Activated CD4-positive, CD25-positive, alpha-beta regulatory T cell (primary cell): ENCODE measurements at places on chromosomes 7 and 10.

DNA sequence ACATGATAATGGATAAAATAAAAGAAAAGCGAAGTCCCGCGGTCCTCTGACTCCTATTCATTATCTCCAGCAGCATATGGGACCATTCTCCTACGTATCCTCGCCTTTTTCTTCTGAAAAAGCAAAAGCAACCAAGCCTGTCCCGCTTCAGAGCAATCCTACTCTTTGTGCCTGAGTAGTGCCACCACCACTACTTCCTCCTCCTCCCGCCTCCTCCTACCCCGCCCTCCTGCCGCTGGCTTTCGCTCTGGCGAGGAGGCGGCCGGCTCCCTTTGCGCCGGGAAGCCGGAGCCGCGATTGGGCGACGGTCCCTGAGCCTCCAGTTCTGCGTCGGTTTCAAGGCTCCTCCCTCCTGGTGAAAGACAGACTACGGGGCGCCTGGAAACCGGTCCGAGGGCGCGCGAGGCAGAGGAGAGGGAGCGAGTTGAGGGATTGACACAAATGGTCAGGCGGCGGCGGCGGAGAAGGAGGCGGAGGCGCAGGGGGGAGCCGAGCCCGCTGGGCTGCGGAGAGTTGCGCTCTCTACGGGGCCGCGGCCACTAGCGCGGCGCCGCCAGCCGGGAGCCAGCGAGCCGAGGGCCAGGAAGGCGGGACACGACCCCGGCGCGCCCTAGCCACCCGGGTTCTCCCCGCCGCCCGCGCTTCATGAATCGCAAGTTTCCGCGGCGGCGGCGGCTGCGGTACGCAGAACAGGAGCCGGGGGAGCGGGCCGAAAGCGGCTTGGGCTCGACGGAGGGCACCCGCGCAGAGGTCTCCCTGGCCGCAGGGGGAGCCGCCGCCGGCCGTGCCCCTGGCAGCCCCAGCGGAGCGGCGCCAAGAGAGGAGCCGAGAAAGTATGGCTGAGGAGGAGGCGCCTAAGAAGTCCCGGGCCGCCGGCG is at the start of gene FZD1:
Gene FZD1 (plus strand): TSS at position 388 of the 878 bp plus-strand sequence. CDS start 448 bp downstream, at position 836.
- DNase-seq, result no peak

- no peak for DNase-seq
Observed at GRCh38 chr7:40419806-40420205, 285.0 kb downstream of the SUGCT start.

DNA sequence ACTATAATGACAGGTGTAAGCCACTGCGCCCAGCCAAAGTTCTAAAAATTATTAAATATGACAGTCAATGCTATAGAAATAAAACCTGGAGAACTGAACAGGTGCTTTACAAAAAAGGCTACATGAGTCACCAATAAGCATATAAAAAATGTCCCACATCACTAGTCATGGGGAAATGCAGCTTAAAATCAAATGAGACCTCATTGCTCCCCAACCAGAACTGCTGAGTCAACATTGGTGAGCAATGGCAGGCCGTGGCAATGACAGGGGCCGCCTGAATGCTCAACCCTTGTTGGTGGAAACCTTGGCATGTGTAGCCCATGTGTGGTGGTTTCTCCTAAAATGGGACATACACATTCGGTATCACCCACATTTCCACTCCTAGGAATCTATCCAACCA is 352.3 kb upstream of the KLF6 start:
- no peak for DNase-seq

DNA sequence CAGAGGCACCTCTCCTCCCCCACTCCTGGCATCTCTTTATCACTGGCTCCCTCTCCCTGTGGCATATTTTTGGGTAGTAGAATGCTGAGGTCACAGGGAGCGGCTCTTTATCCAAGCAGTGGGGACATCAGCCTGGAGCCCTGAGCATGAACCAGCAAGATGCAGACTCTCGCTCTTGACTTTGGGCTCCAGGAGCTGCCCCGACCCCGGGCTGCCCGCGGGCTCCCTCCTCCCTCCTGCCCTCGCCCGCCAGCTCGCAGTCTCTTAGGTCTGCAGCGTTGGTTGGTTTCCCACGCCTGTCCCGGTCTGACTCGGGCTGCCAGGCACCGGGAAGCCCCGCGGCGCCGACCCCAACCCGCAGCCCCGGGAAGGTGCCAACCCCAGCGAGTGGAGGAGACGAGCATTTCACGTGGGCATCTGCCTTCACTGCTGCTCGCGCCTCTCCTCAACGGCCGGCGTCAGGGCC is 1.3 kb downstream of the INSYN2A start:
- DNase-seq, result no peak

- DNase-seq, result no peak
Observed at GRCh38 chr7:28623863-28624262, 211.5 kb downstream of the CREB5 start.

DNA sequence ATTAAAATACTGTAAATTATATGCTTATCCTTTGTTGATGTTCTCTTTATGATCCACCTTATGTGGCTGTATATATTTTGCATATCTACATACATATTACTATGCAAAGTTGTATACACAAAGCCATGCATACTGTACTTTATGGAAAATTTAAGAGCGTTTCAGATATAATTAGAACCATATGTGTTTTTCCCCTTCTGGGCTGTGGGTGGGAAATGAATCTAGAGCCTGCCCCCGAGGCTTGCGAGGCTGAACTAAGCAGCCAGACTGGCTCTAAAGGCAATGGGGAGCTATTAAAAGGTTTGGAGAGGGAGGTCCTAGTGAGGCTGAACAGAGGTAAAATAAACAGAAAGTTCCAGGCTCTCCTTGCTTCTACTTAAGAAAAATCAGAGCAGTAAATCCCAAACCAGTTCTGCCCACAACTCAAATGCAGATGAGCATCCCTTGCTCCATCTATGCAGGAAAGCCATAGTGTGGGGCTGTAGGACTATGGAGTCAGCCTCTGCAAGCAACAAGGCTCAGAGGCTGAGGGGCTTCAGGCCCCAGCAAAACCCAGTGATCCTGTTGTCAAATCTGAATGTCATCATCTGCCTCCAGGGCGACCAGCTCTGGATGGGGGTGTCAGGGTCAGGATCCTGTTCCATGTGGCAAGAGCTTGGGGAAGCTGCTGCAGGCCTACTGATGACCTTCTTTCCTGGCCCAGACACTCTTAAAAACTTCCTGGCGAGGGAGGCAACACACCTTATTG is 14.1 kb upstream of the DDIT4 start:
- no peak for DNase-seq

DNA sequence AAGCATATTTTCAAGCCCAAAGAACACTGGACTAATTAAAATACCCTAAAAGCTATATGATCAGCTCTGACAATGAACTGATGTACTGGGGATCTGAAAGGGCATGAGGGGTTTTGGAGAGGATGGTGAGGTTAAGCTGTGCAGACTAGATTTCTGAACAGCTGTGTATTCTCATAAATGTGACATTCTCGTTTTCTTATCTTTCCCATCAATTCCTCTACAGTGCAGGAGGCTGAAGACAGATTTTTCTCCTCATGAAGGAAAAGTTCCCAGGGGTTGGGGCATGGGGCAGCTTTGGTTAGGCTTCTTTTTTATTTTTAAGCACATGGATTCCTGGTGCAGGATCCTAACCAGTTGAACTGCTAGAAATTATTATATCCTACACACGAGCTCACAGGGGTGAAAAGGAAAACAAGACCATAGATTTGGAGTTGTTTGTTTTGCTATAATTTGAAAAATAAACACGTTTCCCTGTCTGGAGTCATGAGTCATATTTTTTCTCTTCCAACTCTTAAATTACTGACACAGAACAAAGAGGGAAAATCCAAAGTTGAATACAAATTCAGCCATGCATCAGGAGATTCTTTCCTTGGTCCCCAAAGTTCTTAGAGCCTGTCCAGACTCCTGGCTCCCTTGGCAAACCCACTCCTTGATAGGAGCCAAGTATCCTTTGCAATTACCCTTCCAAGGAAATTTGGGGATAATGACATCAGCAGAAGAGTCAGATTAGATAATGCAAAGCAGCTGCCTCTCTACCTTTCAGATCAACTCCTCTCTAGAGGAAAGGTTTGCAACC is 147.7 kb upstream of the NPVF start:
- no peak for DNase-seq

DNA sequence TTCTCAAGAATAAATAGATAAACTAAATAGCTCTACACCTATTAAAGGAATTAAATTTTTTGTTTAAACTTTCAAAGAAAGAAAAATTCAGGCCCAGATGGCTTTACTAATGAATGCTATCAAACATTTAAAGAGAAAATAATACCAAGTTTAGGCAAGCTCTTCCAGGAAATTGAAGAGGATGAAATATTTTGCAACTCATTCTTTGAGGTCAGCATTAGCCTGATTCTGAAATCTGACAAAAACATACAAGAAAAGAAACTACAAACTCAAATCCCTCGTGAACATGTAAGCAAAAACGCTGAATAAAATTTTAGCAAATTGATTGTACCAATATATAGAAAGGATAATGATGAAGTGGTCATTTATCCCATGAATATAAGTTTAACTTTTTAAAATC is 93.4 kb downstream of the RTKN2 start:
- DNase-seq, result no peak

GRCh38 chr7:4225881-4226523 is 456.1 kb upstream of the FOXK1 start:
- no peak for DNase-seq

- no peak for DNase-seq
Observed at GRCh38 chr10:48495282-48496045, 109.4 kb downstream of the ARHGAP22 start.

DNA sequence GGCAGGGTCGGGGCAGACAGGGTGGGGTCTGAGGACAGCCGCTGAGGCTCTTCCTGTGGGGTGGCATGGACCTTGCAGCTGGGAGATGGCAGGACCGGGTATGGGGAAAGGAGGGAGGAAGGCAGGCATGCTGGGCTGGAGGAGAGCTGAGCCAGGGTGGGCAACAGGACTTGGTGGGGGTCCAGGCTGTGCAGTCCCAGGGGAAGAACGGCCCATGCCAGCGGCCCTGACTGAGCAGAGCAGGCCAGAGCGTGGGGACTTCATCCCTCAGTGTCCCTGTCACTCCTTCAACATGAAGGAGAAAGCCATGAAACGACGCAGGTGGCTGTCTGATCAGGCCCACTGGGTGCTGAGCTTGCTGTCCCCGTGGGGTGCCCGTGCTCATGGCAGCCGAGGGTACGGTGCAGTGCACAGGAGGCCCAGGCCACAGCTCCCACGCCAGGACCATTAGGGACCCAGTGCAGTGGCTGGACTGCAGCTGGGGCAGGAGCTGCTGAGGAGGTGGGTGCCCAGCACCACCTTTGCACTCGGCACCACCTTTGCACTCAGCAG is 519.6 kb downstream of the PTPRN2 start:
- no peak for DNase-seq

- no peak for DNase-seq
Observed at GRCh38 chr7:2838873-2839578, 5.1 kb downstream of the GNA12 start.

- no peak for DNase-seq
Observed at GRCh38 chr7:133051066-133051465, 30.8 kb downstream of the CHCHD3 start.

DNA sequence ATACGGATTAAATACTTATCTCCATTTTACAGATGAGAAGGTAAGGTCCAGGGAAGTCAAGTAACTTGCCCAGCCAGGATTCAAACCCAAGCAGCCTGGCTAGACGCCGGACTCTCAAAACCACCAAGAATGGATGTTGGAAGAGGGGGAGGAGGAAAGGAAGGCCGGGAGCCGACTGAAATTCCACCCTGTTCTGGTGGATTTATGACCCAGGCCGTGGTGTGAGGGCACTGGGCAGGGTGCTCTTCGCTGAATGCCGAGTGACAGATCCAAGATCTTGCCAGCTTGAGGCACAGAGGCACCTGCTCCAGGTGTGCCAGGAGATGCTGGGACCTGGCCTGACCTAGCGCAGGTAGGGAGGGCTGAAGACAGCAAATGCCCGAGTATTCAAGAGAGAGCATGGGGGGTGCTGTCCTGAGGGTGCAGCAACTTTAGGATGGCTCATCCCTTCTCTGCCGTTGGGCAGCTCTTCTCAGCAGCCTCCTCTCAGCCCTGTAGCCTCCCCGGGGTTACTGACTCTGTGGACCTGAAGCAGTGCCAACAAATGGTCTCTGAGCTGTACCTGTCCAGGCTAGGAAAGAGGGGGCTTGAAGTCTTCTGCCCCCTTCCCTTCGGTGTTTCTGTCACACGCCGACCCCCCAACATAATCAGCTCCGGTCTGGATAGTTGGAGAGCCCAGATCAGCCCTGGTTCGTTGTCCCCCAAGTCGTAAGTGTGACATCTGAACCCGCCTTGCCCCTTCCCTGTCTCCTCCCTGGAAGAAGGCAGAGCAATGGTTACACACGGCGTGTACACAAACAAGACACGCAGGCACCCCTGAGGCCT is 713 bp downstream of the LOXL4 start:
- DNase-seq, result no peak

DNA sequence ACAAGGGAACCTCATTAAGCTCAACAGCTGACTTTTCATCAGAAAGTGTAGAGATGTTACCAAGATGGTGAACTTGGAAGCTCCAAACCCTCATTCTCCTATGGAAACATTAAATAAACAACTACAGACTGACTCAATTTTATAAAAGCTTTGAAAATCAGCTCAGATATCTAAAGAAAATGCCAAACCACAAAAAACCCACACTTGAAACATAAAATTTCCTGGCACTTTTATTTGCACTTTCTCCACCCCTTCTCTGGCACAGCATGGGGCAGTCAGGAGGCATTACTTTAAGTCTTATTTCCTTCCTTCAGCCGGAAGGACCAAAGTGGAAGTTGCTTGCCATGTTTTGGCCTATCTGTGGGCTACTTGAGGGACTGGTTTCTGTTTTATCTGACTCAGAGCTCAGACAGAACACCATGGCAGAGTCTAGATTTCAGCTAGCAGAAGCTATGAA is 114.7 kb downstream of the ODAD2 start:
- DNase-seq, result no peak

GRCh38 chr7:105932835-105933477 is 30.1 kb upstream of the CDHR3 start:
- DNase-seq, result no peak

GRCh38 chr7:84490661-84491060 is 296.1 kb upstream of the SEMA3A start:
- no peak for DNase-seq

DNA sequence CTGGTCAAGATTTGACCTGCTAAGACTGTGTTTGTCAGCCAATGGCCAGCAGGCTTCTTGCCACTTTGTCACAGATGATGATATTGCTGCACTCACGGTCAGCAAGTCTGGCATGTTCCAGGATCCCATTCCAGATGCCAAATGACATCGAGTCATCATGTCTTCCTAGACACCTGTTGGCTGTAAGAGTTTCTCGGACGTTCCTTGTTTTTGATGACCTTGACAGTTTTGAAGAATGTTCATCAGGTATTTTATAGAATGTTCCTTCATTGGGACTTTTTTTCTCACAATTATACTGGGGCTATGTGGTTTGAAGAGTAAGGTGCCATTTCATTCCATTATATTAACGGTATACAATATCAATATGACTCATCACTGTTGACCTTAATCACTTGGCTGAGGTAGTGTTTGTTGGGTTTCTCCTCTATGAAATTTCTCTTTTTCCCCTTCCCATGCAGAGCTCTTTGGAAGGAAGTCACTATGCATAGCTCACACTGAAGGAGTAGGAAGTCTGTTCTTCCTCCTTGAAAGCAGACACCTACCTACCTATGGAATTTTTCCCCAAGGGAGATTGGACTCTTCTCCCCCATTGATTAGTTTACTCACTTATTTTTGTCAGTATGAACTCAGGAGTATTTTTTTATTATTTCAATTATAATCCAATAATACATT is 31.6 kb downstream of the HECW1 start:
- no peak for DNase-seq
